ENCODE measurements at places on chromosomes 5 and 9.
A peak's percentile ranks its signal among the peaks of the same experiment; 100 is the strongest.

DNA sequence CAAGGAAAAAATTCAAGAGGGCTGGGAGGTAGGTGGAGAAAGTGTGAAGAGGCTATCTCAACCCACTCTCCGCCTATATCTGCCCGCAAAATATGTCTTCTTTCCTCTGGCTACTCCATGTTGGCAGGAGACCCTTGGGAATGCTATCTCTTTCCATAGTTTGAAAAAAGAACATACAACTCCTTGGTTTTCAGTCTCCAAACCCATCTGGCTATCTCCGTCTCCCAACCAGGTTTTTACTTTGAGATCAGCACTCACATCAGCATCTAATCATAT is 109.9 kb upstream of the IFNE start:
- no peak for DNase-seq

DNA sequence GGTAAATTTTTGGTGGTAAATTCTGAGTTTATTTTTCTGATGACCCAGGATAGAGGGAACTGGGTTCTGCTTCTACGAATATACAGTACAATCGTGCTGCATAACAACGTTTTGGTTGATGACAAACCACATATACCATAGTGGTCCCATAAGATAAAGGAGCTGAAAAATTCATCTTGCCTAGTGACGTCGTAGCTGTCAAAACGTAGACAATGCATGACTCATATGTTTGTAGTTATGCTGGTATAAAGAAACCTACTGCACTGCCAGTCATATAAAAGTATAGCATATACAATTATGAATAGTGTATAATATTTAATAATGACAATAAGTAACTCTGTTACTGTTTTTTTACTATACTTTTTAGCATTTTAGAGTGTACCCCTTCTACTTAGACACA is 244.0 kb downstream of the GAS1 start:
- DNase-seq, result no peak

DNA sequence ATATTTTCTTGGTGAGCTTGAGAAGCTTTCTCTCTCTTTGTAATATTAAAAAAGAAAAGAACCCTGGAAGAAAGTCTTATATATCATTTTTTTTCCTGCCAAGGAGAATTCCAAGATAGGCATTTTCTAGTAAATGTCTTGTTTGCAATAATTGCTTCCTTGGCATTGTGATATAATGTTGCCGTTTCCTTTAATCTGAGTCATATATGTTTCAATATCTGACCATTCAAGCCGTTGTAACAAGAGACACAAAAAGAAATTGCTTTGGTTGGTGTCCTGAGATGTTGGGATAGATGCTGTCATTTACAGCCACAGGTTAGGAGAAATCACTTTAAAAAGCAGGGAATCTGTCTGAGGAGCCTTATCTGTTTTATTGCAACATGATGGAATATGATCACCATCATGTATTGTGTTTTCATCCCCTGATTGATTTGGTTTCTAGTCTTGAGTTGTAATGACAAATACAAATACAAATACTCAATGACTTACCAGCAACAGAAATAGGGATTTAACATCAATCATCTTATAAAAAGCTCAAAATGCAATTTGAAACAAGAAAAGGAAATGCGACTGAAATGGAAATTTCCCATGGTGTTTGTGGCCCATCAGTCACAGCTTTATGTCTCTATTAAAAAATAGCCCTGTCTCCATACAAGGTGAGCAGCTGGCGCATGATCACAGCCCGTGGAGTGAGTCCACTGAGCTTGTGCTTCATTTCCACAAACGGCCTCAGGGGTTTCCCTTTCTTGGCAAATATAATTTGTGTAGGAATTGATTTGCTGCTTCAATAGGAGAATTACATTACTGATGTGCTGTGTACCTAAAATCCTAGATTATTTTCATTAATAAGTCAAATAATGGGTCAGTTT is 250.1 kb upstream of the TRPC7 start:
- no peak for DNase-seq

- peak; percentile 14 for DNase-seq
Measured at GRCh38 chr5:57174128-57174889, 450 bp downstream of the GPBP1 start.

DNA sequence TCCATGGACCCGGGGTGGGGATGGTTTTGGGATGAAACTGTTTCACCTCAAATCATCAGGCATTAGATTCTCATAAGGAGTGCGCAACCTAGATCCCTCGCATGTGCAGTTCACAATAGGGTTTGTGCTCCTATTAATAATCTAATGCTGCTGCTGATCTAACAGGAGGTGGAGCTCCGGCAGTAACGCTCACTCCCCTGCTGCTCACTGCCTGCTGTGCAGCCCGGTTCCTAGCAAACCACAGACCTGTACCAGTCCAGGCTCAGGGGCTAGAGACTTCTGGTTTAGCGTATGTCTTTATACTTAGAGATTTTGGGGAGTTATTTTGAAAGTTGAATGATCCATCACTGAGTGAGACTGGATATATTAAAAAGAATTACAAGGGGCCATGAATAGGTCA is 50.2 kb downstream of the RICTOR start:
- no peak for DNase-seq

GRCh38 chr5:119131530-119132304 is 60.8 kb downstream of the DMXL1 start:
- DNase-seq, result no peak

All from neural crest cell (in vitro differentiated cells).